NCI-H460 (cell line): ENCODE measurements at places on chromosomes 2 and 18.

DNA sequence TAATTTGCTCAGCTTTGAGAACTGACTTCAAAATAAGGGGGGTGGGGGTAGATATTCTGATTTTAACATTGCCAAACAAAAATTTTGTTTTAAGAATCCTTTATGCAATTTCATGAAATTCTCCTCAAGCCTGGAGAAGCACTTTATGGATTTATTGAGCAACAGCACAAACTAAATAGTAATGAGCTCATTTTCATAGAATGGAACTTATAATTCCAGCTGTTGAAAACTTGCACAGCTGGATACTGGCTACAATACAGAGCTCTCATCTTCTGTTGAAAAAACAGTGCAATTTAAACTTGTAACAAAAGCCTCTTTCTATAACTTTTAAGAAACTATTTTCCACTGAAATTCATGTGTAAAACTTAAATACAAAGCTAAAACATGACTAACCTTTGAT is 137.6 kb upstream of the FN1 start:
- no peak for DNase-seq

DNA sequence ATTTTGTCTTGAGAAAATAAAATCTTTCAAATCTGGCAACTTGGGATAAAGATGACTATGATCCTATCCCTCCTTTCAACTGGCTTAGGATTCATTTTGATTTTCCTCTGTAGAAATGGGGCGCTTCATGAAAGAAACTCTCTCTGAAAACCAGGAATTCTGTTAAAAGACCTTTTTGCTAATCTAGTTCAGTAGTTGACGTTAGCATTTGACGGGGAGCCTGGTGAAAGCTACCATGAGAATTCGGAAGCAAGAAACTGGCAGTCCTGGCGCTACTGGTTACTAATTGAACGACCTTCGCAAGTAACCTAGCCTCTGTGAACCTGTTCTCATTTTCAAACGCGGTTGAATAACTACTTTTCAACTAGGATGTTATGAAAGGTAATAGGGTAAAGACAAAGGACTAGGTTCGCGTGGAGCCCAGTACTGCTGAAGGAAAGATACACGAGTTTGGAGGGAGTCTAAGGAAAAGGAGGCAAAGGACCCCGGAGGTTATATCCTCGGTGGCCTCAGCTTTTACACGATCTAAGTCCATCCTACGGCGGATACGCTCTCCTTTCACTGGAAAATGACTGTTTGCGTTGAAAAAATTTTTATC is 604 bp upstream of the STK11IP start:
- DNase-seq: peak; percentile 3

DNA sequence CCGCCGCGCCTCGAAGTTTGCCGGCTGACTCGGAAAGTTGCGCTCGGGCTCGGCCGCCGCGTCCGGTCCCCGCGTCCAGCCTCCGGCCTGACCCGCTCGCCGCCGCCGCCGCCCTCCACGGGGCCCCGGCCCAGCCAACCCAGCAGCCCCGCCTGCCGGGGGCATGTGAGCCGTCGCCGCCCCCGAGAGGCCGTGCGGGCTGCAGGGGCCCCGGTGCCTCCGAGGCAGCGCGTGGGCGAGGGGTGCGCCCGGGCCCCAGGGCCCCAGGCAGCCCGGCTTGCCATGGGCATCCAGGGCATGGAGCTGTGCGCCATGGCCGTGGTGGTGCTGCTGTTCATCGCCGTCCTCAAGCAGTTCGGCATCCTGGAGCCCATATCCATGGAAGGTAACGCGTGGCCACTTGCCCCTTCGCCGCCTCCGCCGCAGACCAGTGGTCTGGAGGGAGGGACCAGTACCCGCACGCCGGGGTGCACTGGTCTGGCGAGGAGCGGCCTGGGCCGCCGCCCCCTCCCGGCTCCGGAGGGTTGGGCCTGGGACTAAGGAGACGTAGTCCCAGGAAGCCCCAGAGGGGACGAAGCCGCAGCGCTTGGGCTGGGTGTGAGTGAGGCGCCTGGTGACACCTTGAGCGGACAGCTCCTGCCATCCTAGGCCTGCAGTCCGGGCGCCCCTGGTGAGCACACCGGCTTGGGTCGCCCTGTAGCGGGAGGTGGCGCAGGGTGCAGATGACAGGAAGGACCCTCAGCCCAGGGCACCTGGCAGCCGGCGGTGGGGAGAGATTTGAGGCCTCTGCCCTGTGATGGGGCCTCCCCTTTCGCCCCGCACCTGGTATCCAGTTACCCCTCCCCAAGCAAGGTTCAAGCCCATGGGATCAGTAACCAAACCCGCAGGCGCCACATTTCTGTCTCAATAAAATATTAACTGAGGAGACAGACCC is 49.9 kb downstream of the KCNIP3 start:
- no peak for DNase-seq

DNA sequence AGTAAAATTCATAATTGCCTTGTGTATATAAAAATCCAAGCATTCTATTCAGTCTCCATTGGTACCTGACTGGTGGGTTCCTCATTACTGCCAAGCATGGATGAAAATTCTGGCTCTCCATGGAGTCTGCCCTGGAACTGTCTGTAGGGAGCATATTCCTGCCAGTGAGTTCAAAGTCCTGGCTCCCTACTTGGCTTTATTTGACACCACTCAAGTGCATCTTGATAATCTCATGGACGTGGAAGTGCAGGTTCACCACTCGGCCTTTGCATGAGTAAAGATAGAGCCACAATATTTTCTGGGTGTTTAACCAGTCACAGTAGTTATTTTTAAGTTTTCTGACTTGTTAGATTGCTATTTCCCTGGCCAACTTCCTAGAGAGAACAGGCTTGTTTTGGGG is 63.5 kb downstream of the CNTNAP5 start:
- no peak for DNase-seq

- no peak for DNase-seq
Observed at GRCh38 chr2:9375857-9376428, 47.4 kb downstream of the ITGB1BP1 start.

GRCh38 chr2:69366-70344 is 23.4 kb upstream of the FAM110C start:
- no peak for DNase-seq

DNA sequence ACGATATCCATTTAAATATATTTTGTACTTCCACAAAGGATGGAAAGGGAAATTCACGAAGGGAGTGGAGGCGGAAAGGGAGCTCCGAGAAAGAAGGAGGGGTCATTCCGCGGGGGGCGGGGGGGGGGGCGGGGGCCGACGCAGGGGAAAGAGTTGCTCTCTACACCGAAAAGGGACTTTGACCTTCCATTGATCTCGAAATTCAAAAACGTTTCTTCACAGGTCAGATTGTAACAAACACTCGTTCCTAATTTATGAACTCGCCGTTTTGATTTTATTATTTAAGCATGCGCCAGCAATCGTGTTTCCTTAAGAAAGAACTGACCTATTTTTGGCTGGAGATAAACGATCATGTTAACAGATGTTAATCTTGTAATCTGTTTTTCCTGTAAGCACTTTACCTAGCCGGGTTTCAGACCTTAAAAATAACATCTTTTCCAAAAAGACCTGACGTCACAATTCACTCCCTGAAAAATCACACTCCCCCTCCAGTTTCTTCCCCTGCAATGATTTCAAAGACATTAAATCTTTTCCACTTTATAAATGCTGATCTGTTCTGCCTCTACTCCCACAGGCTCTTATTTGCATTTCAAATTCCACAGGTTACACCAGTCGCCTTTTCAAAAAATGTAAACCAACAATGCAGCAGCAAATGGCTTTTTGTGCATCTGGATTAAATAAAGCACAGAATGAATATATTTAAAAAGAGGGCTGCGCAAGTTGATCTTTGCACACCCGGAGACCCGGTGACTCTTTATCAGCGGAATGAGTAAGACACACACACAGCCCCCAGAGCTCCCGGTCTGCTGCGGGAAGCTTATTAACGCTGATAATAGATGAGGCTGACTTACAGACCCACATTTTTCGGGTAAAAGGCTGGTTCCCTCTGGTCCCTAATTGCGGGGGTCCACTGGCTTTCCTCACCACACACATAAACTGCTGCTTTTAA is 1.6 kb downstream of the ZNF516 start:
- no peak for DNase-seq

DNA sequence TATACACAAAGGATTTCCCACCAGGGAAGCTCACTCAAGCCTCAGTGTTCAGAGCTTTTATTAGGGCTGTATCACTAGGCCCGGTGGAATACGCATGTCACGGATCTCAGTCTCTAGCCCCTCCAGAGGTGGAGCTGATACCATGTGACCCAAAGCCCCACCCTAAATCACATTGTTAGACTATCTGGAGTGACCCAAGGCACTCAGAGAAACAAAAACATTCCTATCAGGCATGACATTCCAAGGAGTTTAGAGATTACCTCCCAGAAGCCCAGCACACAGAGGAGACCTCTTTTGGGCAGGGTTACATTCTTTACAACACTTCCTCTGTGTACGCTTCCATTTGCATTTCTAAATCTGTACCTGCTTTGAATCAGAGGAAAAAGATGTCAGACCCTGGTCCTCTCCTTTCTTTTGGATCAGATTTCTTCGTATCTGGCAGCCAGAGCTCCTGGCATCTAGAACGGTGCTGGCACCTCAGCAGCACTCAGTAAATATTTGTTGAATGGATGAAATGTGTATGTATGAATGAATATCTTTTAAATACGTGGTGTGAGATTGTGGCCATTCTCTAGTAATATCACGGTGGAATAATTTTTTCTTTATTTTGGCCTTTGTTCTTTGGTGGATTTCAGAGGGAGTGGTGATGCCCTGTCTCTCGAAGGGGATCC is 37.7 kb upstream of the SMAD2 start:
- DNase-seq: peak; percentile 68

DNA sequence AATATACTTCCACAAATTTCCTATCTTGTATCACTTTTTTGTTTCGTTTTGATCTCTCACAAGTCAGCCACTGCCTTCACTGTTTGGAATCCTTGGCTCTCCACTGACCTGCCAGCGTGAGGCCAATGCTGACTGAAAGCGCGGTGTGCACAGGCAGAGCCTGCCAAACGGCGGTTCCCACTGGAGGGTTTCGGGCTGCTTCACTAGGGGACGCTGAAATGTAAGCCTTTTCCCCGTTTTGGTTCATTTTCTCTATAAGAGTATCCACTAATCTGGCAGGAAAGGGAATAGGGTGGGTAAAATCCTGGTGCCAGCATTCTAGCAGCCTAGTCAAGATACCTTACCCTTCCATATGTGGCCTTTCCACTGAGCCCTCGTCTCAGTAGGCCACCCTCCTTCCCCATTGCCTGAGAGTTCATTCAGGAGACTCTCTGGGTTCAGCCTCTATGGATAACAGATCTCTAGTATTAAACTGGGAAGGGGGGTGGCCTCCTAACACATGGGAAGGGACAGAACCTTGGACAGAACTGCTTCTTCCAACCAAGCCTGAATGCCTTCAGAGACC is 91.5 kb downstream of the DYM start:
- DNase-seq: no peak

DNA sequence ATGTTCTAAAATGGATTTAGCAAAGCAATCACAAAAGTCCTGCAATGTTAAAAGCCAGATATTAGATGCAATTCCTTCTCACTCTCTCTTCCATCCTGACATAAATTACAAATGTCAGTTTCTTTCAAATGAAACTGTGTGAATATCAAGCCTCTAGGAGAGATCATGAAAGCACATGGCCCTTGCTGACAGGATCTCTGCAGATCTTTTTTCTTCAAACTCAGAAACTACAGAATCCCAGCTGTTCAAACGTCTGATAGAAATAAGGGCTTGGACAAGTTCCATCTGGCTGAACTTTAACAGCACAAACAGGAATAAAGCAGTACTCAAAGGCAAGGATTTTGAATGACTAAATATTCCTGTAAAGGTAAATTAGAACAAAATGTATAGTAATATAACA is 47.6 kb downstream of the PDE1A start:
- no peak for DNase-seq
